ENCODE measurements at places on chromosomes 7 and 10. TPM values are rescaled to one million over a fixed set of nuclear protein-coding genes. Genes with fewer than 3 reads are reported as not detected.
A peak's percentile ranks its signal among the peaks of the same experiment; 100 is the strongest.

DNA sequence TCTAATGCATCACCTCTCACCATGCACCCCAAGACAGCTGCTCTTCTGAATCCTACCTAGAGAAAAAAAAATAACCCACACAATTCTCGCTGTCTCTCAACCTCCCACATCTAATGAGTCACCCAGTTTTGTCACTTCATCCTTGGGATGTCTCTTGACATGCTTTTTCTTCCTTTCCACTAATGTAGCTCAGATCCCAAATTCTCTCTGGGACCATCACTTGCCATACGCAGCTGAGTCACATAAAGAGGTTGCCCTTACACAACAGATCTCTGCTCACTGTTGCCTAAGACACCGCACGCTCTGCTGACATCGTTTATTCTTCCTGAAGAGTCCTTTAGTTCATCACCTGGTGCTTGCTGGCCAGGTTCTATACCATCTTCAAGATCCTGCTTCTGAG is 606.0 kb upstream of the GALNT17 start:
- no peak for DNase-seq

GRCh38 chr10:108384378-108384777 is 1219.9 kb upstream of the SORCS1 start:
- no peak for DNase-seq

- DNase-seq = peak; percentile 82
Observed at GRCh38 chr7:78020136-78020873, 221.7 kb downstream of the PHTF2 start.

DNA sequence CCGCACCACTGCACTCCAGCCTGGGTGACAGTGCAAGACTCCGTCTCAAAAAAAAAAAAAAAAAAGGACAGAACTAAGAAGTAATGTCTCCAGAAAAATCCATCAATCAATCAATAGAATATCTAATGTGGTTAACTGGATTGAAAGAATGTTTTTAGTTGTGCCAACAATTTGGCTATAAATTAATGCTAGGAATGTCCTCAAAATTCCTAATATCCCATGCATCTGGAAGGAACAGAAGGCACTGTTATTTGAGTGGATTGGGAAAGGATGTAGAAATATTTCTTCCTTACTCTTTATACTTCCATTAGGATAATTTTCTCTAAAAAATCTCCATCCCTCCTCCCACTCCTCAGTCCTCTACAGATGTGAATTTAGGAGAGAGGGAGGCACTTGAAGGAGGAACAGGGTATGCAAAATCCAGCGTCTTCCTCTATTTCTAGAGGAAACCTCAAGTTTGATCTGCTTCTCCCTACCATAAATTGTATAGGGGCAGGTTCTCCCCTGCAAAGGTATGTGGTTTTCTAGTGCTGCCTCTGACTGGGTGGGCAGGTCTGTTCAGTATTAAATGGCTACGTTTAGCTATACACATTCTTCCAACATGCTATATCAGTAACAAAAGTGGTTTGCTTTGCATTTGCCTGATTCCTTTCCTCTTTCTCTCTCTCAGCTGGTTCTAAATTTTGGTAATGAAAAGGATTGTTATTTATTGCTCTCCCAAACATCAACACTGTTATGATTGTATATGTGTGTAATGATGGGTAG is 54.1 kb downstream of the RNLS start:
- no peak for DNase-seq

- DNase-seq = no peak
Observed at GRCh38 chr7:117217106-117218035, 105.5 kb downstream of the WNT2 start.

GRCh38 chr10:108049668-108050067 is 885.2 kb upstream of the SORCS1 start:
- no peak for DNase-seq

- no peak for DNase-seq
Observed at GRCh38 chr10:99966306-99966705, 43.4 kb downstream of the DNMBP start.

DNA sequence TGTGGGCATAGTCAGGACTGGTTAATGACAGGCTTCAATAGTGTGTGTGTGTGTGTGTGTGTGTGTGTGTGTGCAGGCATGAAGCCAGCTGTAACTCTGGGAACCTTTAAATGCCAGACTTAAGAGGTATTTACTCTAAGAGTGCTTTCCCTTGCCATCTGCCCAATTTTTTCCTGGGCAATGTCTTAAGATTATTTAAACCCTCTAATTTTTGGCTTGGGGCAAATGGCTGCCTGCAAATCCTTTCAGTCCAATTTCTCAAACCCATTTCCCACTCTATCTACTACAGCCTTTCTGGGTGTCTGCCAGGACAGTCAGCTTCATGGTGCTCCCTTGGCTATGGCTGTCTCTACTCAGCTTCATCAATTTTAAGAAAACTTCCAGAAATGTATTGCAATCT is 62.6 kb upstream of the C1GALT1 start:
- DNase-seq = no peak

- no peak for DNase-seq
Observed at GRCh38 chr10:60646966-60647796, 131.1 kb upstream of the CDK1 start.

DNA sequence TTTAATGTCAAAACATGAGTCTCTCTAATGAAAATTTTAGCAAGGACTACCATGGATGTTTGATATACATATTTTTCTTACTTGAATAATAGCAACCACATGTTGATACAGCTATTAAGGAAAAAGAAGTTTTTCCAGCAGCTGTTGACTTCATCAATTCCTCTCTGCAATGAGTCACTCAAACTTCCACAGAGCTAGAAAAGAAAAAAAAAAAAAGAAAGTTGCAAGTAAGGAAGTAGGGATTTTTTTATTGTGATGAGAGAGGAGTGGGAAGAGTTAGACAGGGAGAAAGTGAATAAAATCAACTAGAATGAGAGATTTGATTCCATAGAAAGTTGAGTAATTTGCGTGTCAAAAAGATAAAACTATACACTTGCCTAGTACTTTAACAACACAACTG is 46.2 kb downstream of the CAV1 start:
- no peak for DNase-seq

- no peak for DNase-seq
Observed at GRCh38 chr10:32005050-32005449, 51.2 kb downstream of the KIF5B start.

DNA sequence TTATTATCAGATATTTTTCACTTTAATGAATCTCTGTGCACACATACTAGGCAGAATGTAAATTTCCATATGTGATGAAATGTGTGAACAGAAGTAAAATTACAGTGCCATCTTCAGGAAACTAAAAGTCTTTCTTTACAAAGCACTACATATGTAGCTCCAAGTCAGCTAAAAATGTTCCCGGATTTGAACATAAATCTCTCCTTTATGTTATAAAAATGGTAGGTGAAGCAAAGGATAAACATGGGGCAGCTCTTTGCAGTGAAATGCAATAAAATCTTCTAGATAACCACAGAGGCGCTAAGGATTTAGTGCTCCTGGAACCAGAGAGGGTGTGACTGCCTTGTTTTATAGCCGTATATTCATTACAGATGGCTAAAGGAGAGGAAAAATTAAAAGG is 104.9 kb upstream of the C7orf33 start:
- DNase-seq = no peak

GRCh38 chr10:124686707-124687376 is 57.3 kb downstream of the FAM53B start:
- peak; percentile 15 for DNase-seq

DNA sequence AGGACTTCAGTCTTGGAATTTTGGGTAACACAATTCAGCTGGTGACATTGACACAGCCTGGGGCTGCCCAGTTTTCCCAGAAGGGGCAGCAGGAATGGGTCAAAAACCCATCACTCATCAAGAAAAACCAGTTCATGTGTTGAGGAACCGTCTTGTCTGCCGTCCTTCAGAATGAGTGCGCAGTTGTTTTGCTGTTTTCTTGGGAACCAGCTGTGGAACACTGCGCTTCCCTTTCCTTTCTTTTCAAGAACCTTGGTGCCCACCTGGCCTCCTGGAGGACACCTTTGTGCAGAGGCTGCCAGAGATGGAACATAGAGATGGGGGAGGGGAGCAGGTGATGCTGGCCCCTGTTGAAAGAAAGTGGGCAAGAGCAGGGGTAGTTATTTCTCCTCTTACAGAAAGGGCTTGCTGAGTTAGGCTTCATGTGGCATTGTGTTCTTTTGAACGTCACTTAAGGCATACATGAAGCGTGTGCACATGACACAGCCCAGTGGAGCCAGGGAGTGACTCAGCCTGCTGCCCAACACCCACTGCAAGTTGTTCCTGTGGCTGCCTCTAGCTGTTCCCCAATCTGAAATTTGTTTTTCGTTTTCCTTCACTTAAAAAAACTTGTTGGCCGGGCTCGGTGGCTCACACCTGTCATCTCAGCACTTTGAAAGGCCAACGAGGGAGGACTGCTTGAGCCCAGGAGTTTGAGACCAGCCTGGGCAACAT is 87.4 kb upstream of the TNS3 start:
- no peak for DNase-seq

- DNase-seq = no peak
Observed at GRCh38 chr7:42928754-42929153, 3.2 kb downstream of the PSMA2 start.

DNA sequence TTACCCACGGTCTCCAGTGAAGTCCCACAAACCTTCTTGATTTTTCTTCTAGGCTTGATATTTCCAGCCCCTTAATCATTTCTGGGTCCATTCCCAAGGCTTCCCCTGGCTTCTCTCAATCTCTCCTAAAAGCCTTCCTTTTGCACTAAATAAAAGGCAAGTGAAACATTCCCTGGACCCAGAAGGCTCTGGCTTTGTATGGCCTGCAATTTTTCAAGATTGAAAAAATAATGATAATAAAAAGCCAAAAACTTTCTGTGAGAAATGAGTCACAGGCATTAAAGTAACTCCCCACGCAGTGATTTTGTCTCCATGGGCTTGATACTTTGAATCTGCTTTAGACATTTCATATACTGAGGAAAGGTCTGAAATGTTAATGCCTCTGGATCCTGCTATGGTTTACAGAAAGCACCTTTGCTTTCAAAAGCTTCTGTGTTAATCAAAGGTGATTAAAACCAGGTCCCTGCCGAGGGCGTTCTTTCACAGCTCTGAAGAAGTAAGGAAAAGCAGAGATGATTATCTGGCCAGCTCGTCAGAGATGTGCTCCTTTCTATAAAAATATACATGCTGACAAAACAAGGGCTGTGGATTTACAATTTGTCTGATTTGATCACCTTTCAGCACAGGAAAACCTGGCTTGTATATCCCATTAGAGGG is 118.9 kb upstream of the TMEM72 start:
- DNase-seq = no peak

DNA sequence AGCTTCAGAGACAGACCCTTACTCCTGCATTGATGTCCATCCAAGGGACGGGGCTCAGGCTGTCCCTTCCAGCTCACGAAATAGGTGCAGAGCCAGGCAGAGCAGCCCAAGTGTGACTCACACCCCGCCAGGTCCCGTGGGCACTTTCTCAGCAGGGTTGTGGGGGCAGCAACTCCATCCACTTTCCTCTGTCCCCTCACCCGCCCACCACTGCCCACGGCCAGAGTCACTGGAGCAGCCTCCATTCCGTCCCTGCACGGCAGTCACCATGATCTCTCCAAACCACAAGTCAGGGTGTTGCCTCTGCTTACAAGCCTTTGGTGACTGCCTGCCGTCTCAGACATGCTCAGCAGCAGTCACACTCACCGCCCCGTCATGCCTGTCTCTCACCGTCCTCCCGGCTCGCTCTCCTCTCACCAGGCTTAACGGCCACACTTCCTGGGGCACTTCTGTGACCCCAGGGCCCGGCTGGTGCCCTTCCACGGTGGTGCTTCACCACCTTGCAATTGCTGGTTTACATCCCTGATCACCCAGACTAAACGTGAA is 39.3 kb downstream of the CALML3 start:
- DNase-seq = no peak

GRCh38 chr7:45718464-45719330 is 144.5 kb downstream of the ADCY1 start:
- no peak for DNase-seq

DNA sequence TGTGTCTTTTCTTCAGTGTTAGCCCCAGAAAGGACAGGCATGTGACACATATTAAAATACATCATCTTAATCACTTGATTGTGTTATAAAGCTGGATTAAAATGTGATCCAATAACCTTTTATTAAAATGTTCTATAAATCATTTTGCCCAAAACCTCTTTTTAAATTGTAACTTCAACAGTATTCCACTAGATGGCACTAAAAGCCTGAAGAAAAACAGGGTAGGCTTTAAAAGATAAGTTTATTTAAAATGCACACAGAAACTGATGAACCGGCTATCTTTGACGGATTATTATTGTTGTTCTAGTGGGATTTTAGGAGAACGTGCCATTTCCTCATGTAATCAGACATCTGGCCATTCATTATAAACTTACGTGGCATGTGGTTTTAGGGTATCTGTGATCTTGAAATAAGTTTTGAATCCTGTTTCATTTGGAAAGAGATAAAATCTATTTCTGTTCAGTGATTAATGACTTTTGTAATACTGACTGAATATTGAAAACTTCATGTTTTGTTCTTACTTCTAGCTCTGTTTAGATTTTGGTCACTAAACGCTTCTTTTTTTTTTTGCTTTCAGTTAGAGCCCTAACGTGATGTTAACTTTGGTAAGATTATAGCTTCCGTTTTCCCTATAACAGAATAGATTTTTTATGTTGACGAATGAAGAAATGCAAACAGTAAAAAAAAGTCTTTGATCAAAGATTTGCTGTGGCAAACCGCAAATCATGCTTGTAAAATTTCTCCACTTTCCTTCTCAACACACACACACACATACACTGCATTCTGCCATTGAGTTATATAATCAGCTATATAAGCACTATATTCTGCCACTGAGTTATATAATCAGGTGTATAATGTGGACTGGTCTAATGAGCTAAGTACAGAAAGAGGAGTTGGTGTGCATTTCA is 13.6 kb downstream of the VPS50 start:
- DNase-seq = no peak

DNA sequence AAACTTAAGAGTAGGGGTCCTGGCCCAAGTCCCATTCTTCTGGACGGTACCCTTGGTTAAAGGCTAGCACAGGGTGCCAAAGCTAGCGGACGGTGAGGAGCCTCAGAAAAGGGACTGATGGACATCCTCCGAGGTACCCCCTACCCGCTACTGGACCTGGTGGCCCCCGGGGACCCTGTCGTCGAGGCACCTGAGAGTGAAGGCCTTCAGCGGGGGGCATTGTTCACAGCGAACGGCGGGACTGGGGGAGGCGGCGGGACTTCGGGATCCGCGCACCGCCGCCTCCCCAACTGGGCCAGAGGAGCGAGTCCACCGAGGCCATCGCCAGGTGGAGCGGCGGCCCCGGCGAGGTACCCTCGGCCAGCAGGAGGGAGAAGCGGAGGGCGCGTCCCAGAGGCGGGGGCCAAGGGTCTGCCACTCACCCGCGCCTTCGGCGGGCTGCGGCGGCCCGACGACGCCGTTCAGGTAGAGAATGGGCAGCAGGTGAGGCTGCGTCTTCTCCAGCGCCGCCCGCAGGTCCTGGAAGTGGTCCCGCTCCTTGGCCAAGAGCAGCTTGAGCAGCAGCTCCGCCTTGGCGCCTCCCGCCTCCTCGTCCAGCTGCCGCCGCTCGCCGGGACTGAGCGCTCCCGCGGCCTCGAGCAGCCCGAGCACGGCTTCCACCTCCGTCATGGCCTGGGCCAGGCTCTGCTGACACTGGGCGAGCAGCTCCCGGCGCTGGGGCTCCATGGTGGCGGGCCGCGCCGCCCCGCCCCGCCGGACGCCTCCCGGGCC is 575 bp downstream of the DLG5 start:
- peak; percentile 54 for DNase-seq

Gene ABCC2
- 1.3 TPM for polyA plus RNA-seq

Gene CUZD1
- 2.5 TPM for polyA plus RNA-seq

Gene SPACDR
- 4.7 TPM for polyA plus RNA-seq

Gene OR2A12
- polyA plus RNA-seq = 0.07 TPM

Gene ANAPC16
- 163 TPM for polyA plus RNA-seq

Gene LBX1
- 0.34 TPM for polyA plus RNA-seq

Gene RADIL
- 9.4 TPM for polyA plus RNA-seq

Gene METTL27
- polyA plus RNA-seq = 5.9 TPM

Gene ACTR3C
- polyA plus RNA-seq = 4.1 TPM

Gene TMEM130
- 0.17 TPM for polyA plus RNA-seq

Gene CTBP2
- polyA plus RNA-seq = 83.2 TPM

Gene OGDHL
- polyA plus RNA-seq = 1.00 TPM
